NT2/D1 (cell line): ENCODE measurements at places on chromosomes 4 and X.

- no peak for DNase-seq
Observed at GRCh38 chr4:80434238-80434637, 98.7 kb downstream of the CFAP299 start.

DNA sequence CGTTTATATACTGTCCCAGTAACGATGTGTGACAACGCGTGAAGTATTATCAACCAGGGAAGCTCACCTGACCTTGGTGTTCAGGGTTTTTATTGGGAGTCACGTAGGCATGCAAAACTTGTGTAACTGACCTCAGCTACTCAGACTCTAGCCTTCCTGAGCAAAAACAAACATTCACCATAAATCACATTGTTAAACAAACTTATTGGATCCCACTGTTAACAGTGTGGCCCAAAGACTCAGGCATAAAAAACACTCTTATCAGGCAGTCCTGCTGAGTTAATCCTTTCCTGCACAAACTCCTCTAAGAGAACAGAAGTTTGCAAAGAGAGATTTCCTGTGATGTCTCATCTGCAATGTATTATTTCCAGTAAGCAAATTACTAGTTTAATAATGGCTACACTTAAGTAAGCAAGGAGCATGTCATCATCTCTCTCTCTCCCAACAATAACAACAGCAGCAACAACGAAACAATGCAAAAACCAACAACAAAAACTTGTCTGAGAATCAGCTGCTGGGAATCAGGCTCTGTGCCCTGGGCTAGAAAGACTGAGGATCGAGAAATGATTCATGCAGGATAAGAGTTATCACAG is 12.0 kb downstream of the GAGE1 start:
- DNase-seq = no peak

GRCh38 chr4:78100060-78100459 is 42.9 kb downstream of the FRAS1 start:
- no peak for DNase-seq

DNA sequence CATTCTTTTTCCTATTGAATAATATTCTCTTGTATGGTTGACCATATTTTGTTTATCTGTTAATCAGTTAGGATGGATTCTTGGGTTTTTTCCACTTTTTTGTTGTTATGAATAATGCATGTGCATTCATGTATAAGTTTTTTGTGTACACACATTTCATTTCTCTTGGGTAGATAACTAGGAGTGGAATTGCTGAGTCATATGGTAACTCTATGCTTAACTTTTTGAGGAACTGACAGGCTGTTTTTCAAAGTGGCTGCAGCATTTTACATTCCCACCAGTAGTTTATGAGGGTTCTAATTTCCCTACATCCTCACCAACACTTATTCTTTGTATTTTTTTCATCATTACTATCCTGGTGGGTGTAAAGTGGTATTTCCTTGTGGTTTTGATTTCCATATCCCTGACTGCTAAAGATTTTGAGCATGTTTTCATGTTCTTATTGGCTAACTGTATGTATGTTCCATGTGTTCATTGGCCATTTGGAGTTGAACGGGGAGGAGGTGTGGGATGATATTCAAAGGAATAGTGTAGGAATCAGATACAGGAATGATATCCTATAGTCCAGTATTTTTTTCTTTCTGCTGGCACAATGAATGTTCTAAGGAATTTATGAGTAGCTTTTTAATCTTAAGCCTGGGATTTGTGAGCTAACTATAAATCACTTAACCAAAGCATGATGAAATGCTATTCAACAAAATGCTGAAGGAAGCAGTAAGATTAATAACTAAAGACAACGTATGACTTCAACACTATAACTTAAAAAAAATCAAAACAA is 114.3 kb downstream of the AMELX start:
- DNase-seq = no peak

DNA sequence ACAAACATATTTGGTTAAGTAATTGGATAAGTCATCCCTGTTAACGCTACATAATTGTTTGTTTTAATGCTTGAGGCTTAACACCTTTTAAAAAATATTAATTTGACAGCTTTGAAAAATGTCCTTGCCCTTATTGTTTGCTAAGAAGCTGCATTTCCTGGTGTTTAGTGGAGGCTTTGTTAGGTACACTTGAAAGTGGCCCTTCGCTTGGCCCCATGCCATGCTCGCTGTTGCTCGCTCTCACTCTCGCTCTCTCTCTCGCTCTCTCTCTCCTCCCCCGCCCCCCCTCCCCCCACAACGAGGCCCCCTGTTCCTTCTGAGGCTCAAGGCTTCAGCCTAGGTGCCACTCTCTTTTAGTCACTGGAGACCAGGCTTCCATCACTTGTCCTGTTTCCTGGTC is 139.6 kb downstream of the DCLK2 start:
- DNase-seq = no peak

GRCh38 chrX:108590496-108590895 is 145.9 kb downstream of the IRS4 start:
- no peak for DNase-seq

GRCh38 chrX:153693216-153694086 is 5.7 kb downstream of the SLC6A8 start:
- no peak for DNase-seq

- no peak for DNase-seq
Observed at GRCh38 chr4:73005514-73005913, 64.0 kb downstream of the COX18 start.

GRCh38 chrX:793216-793770 is 162.7 kb downstream of the SHOX start:
- DNase-seq = no peak

GRCh38 chrX:79719568-79720231 is 294.9 kb upstream of the TBX22 start:
- no peak for DNase-seq

DNA sequence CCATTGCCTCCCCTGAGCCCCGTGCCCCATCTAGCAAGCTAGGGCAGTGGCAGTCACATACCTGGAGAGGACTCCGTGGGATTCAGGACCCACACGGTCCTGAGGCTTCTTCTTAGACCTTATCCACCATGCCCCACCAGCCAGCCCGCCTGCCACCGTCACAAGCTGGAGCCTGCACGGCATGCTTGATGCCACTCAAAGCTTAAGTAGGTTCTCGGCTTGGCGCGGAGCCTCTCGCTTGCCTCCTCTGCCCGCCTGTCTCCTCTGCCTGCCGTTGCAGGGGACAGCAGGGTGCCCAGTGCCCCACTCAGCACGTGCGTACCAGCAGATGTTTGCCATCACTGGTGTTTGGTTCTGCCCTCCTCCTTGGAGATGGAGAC is 14.1 kb downstream of the PSAPL1 start:
- DNase-seq = no peak

DNA sequence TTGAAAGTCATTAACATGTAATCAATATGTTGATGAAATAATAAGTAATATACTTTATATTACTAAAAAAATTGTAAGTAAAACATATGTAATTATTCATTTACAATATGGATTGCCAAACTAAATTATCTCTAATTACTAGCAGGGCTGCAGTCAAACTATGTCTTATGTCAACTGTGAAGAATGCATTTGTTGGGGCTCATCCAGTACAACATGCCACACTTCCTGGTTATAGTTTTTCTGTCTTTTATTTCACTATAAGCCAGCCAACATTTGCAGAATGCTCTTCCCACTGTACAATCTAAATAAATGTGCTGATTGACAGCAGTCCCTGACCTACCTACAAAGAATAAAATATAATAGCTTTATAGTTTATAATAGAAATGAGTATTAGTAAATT is 975.4 kb upstream of the NDST4 start:
- no peak for DNase-seq

DNA sequence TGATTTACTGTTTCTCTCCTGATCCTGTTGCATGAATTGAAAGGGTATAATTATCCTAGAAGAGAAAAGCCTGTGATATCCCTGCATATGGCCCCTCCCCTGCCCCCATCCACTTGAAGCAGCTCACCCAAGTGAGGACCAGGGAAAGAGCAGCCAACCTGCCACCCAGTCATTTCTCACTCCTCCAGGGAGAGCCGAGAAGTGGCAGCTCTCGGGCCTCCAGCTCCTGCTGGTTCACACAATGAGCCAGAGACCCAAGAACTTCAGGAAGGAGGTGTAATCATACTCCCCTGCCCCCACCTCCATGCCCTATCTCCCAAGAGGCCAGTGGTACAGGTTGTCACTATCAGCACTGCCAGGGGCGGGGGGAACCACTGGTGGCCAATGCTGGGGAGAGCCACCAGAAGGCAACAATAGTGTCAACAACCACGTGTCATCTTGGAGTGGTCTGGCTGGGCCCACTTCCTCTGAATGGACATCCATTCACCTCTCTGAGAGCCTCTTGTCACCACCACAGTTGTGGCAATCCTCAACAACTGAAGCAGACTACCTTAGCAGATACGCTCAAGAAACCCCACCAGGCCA is 42.9 kb downstream of the APOO start:
- DNase-seq = no peak

- DNase-seq = no peak
Observed at GRCh38 chr4:67880866-67881610, 2.8 kb downstream of the TMPRSS11D start.

DNA sequence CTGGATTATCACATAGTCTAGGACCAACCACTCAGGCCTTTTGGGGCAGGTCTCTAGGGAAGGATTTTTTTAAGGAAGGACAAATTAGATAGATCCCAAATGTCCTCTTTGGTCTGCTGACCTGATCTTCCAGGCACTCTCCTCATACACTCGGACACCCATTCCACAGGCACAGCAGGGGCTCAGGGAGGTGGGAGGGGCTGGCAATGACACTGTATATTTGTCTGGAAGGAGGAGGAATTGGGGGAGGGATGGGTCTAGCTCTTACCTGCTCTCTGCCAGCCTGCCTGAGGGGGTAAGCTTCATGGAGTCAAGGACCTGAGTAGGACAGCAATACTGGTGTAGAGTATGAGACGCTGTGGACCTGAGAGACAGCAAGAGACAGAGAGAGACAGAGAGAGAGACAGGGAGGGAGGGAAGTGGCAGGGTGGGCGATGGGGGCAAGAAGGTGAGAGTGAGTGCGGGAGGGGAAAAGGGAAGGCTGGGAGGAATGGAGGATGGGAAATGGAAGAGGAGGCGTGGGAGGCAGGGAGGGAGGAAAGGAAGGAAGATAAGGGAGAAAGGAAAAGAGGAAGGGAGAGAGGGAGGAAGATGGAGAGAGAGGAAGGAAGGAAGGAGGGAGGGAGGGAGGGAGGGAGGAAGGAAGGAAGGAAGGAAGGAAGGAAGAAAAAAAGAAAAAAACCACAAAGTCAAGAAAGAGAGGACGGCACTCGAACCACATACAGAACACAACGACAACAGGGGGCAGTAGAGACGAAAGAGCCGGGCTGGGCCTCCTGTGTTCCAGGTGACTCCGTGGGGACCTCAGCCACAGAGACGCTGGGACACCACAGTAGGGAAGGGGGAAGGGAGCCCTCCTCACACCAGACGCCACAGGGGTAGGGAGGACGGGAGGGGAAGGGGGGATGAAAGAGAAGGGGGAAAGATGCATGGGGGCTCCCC is 1.8 kb downstream of the IQSEC2 start:
- DNase-seq = no peak

- no peak for DNase-seq
Observed at GRCh38 chr4:39544580-39545315, 17.5 kb upstream of the UGDH start.

DNA sequence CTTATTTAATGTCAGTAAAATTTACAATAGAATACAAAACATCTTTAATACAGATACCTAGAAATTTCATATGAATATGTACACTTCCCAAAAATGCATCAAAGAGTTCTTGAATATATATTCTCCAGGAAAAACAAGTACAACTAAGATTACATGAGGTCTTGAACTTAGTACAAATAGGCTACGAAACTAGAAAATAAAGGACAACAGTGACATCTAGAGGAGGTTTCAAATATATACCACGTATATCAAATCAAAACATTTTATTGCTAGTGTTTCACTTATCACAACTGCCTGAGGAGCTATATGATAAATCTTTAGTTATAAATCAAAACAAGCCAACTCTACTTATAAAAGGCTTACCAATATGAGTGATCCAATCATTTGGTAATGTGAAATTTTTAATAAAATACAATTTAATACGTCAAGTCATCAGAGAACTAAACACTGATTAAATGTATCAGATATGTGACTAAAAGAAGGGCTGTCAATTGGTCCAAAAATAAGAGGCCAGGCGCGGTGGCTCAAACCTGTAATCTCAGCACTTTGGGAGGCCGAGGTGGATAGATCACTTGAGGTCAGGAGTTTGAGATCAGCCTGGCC is 36.6 kb downstream of the ANAPC10 start:
- peak; percentile 9 for DNase-seq

GRCh38 chrX:69538321-69538876 is 34.3 kb downstream of the NALF2 start:
- peak; percentile 59 for DNase-seq

GRCh38 chr4:116724249-116724648 is 361.1 kb downstream of the TRAM1L1 start:
- no peak for DNase-seq

- DNase-seq = no peak
Observed at GRCh38 chr4:27638163-27638915, 777.7 kb downstream of the STIM2 start.

- DNase-seq = no peak
Observed at GRCh38 chrX:115952417-115953092, 218.0 kb upstream of the AGTR2 start.

DNA sequence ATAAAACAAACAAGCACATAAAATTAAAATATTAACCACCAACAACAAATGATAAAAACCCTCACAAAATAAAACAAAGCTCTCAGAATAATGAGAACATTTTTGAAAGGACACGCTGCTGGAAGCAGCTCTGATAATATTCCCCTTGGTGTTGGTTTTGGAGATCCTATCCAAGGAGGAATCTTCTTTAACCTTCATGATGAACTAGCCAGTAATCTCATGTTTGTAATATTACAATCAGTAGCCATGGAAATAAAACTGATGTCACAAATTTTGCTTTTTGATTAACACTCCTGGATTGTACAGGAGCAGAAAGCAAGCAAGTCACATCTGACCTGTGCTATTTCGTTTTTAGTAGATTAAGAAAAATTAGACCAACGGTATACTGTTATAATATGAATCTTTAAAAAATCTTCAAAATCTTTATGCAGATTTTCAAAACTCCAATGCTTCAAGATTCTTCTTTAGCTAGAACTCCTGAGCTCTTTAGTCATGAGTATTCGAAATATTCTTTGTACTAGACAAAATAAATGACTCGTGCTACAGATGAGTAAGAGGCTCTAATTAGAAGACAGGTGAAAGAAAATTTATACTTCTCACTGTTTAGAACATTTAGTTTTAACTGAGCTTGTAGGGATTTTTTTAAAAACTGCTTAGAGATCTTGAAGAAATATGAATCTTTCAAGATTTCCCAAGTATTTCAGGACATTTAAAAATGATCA is 154.1 kb downstream of the RASL11B start:
- DNase-seq = no peak
